ENCODE measurements at places on chromosomes 1 and 21.

GRCh38 chr1:58611861-58612385 is 34.9 kb upstream of the TACSTD2 start:
- DNase-seq: no peak

DNA sequence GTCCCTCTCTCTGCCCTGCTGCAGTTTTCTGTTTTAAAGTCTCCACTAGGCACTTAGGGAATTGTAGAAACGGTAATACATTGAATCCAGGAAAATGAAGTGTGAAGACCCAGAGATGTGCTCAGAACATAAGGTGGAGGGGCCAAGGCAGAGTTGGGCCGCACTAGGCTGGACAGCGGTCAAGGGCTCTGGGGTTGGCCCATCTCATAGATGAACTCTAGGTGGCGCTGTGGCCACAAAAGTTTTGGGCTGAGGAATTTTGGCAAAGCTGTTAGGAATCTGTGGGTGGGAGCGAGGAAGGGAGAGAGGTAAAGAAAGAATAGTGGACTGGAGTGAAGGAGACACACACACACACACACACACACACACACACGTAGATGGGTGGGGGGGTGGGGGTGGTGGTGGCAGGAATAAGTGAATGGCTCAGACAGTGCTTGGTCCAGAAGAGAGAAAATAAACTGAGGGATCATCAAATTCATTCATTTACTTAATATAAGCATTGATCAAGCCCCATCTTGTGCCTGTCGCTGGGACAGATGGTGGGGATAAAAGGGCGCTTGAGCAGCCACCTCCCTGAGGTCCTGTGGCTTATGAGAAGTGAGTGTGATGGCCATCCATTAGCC is 258.5 kb downstream of the TRABD2B start:
- no peak for DNase-seq

DNA sequence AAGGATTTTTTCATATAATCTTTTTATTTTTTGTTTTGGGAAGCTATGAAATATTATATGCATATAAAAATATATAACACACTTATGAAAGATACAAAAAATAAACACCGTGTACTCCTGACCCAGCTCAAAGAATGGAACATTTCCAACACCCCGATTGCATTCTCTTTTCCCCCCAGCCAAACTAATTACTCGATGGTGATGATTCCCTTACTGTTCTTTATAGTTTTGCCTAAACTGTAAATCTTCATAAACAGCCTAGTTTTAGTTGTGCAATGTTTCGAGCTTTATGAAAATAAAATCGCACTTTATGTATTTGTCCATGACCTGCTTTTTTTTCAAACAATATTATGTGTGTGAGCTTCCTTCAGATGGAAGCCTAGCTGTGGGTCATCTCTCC is 352.0 kb upstream of the KAZN start:
- DNase-seq: no peak

DNA sequence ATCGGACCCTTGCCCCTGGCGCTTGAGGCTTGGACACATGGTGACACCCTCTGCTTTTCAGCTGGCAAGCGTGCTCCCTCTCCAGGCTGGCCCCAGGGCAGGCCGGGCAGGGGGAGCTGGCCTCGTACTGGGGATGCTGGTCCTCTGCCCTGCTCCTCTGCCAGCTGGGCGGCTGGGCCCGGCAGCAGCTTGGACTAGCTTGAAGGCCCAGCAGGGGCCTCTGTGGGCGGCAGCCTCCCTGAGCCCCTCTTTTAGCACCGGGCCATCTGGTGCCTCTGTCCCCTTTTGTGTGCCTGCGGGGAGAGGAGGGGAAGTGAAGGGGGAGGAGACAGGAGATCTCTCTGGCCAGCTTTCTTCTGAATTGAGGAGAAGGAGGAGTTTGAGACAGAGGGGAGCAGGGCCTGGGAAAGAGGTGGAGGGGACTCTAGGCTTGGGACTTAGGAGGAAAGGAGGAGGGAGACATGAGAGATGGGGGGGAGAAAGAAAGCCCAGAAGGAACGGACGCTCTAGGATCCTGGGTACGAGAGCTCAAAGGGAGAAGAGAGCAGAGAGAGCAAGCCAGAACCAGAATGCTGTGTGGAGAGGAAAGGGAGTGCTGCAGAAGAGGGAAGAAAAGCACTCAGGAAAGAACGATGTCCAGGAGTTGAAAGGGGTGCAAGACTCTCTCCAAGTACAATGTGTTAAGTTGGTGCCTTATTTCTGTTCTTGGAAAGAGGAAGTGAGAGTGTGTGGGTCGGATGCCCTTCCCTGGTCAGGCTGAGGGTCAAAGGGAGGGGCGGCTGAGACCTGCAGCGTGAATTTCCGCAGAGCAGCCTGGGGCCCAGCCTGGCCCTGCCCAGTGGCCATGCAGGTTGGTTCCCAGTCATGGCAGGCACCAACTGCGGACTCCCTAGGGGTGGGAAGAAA is 40.3 kb downstream of the IER5 start:
- DNase-seq: no peak
